CD4-positive, alpha-beta T cell treated with Interferon gamma for 1 hour (primary cell): ENCODE measurements at places on chromosomes 6 and 20.
A peak's percentile ranks its signal among the peaks of the same experiment; 100 is the strongest.

DNA sequence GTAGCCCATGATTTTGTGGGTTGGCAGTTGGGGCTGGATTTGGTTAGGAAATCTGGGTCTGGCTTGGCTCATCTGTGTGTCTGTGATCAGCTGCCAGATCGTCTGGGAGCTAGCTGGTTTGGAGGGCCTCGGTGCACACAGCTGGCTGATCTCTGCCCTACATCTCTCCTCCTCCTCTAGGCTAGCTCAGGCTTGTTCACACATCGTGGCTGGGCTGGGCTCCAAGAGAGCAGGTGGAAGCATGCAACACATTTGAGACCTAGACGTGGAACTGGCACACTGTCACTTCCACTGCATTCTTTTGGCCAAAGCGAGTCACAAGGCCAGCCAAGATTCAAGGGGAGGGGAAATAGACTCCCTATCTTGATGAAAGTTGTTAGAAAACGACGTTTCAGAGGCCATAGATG is 15.9 kb downstream of the NDUFAF5 start:
- DNase-seq: no peak

GRCh38 chr6:10561611-10562199 is 40.6 kb downstream of the GCNT2 start:
- no peak for DNase-seq

- no peak for DNase-seq
Observed at GRCh38 chr20:10174400-10174799, 44.2 kb upstream of the SNAP25 start.

DNA sequence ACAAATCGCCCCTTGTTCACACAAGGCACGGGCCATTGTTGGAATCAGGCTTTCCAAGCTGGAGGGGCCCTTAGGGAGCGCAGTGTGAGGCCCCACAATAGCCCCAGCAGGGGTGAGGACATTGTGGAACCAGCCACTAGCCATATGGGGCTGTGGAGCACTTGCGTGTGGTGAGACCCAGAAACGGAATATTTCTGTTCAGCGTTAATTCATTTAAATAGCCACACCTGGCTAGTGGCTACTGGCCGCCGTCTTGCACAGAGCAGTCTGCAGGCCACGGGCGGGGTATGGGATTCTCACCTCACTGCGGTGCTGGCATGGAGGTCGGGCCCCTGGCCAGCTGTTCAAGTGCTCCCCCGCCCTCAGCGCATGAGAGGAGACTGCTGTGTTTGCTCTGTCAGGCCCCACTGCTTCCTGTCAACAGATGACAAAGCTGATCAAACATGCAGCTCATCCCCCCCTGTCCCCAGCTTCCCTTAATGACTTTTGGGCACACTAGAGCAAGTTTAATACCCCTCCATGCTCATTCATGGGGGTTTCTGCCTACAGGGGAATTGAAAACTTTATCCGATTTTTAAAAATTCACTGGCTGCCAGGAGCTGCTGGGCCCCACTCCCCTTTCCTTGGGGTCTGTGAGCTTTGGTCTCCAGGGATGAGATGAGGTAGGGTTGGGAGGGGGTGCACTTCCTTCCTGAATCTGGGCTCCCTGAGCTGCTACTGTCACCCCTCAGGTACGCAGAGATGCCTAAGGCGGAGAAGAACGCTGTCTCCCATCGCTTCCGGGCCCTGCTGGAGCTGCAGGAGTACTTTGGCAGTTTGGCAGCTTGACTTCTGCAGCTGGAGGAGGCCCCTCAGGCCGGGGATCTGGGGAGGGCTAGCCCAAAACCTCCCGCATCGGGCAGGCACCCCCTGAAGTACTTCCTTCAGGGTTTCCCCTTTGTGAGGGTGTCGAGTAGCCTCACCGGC is 13.6 kb downstream of the ITPA start:
- peak; percentile 48 for DNase-seq

DNA sequence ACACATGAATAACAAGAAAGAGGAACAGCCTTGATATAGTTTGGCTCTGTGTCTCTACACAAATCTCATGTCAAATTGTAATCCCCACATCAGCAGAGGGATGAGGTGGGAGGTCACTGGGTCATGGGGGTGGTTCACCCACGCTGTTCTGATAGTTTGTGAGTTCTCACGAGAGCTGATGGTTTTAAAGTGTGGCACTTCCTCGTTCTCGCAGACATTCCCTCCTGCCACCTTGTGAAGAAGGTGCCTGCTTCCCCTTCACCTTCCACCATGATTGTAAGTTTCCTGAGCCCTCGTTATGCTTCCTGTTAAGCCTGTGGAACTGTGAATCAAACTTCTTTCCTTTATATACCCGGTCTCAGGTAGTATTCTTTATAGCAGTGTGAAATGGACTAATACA is 13.1 kb downstream of the SRPK1 start:
- DNase-seq: no peak

DNA sequence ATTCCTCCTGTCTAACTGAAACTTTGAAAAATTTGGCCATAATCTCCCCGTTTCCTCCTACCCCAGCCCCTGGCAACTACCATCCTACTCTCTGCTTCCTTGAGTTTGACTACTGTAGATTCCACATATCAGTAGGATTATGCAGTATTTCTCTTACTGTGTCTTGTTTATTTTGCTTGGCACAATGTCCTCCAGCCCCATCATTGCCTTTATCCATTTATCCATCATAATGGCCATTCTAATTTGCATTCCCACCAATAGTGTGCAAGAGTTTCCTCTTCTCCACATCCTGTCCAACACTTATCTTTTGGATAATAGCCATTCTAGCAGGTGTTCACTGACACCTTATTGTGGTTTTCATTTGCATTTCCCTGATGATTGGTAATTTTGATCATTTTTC is 202.3 kb downstream of the THBS2 start:
- no peak for DNase-seq

- no peak for DNase-seq
Observed at GRCh38 chr6:40710626-40711330, 123.6 kb upstream of the LRFN2 start.

GRCh38 chr20:49672096-49672664 is 41.5 kb downstream of the B4GALT5 start:
- no peak for DNase-seq

- no peak for DNase-seq
Observed at GRCh38 chr6:17485181-17485580, 91.8 kb downstream of the CAP2 start.

- DNase-seq: no peak
Observed at GRCh38 chr6:99195986-99196655, 153.4 kb downstream of the FAXC start.

GRCh38 chr6:32943864-32944649 is 3.2 kb upstream of the HLA-DMB start:
- peak; percentile 68 for DNase-seq
